Cerebellum (tissue), 4 donors: ENCODE measurements at places on chromosomes 7 and 10. TPM values are rescaled to one million over a fixed set of nuclear protein-coding genes. Genes with fewer than 3 reads are reported as not detected.

DNA sequence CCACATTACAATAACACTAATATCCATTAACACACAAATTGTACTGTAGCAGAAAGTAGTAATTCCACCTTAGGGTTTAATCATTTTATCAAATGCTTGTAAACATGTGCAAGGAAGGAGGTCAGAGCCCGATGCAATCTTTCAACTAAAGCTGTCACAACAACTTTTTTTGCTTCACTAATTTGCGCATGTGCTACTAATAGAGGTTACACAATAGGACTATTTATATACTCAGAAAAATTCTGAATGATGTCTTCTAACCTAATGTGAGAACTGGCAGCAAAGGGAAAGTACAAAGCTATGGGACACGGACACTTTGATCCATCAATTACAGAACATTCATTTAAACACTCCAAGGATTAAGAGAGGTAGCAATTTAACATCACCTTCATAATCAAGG lies 244.4 kb downstream of the CHCHD3 start:
- no peak for DNase-seq

DNA sequence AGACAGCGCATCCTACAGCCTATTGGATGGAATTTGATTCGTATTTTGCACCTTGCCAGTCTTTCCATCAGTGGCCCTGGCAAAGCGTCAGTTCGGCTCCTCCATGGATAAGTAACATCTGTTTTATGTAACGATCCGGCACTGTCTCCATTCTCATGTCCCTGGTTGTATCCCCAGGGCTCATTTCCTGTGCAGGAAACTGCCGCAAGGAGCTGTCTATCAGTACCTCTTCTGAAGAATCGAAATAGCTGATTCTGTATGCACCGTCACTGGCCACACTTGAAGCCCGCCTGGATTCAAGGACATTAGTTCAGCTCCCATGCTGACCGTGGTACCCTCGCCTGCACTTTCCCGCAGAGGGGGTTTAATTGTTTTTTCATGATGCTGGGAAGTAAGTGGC lies 53.1 kb upstream of the NPS start:
- DNase-seq = no peak

Gene TET1
- 41.6 TPM for total RNA-seq

Gene C7orf57
- 2.4 TPM for total RNA-seq

DNA sequence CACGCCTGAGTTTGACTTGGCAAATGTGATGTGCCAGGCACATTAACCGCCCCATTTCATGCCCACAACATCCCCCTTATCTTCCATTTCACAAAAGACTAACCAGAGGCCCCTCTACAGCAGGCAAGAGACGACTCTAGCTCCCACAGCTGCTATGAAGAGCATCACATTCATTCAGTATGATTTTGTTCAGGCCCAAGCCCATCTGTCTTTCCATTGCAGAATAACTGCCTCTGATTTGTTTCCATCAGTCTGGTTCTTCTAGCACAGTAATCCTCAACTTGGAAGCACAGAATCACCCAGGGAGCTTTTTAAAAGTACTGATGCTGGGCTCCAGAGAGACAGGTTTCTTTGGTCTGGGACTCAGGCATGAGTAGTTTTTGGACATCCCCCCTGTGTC lies 169.7 kb downstream of the NEURL1 start:
- no peak for DNase-seq

- no peak for DNase-seq
Measured at GRCh38 chr7:119514326-119514725, 758.6 kb upstream of the KCND2 start.

Gene SAMD9
- 1.5 TPM for total RNA-seq

DNA sequence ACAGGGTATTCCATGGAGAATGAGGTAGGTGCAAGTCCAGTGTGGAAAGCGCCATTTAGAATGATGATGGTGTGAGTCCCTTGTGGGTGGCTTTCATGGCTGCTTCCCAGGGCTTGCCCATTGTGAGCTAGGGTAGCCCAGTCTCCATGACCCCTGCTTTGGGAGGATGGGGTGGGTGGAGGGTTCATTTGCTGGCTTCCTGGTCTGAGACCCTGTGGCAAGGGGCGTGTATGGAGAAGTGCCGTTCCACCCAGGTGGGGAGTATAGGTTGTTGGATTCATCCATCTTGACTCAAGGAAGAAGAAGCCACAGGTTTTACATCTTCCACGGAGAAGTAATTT lies 27.7 kb downstream of the CCM2 start:
- no peak for DNase-seq

DNA sequence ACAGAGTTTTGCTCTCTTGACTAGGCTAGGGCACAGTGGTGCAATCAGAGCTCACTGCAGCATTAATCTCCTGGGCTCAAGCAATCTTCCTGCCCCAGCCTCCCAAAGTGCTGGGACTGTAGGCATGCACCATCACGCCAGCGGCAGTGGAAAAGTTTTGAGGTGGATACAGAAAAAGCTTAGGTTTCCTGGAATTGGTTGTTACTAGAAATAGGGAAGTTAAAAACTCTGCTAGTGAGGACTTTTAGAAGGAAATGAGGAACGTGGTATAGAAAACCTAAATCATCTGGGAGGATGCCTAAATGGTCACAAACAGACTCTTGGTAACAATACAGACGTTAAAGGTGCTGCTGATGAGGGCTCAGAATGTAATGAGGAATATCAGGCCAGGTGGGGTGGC lies 10.9 kb upstream of the SNX8 start:
- no peak for DNase-seq

Gene ARHGEF5
- 1.2 TPM for total RNA-seq

DNA sequence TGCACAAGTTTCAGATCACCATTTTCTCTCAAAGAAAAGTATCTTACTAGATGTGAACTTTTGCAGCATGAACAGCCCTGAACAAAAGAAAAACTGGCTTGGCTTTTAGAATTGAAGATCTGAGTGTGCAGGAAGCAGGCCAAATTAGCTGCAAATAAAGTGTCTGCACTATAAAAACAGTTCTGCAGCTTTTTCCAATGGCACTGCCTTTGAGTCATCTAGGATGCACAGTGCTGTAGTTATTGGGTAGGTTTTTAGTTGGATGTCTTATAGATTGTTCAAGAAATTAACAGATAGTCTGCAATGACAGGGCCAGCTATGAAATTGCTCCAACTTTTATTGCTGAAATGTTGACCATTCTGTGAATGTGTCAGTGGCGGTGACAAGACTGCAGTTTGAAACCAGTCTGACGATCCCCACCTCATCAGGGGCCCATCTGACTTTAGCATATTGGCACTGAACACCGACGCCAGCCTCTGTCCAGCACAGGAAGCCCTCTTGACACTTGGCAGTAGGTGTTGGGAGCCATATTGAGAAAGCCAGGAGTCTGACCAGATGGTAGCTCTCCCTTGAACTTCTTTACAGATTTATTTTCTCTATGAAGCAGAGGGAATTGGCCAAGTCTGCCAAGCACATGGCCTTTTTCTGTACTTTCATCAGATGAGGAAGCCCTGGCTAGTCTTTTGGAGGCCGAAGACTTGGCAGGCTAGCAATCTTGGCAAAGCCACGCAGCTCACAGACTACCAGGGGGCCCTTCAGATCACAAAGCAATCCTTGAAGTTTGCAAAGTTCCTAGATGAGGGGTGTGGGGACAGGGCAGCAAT lies 490.6 kb downstream of the NEBL start:
- DNase-seq = peak; percentile 45

DNA sequence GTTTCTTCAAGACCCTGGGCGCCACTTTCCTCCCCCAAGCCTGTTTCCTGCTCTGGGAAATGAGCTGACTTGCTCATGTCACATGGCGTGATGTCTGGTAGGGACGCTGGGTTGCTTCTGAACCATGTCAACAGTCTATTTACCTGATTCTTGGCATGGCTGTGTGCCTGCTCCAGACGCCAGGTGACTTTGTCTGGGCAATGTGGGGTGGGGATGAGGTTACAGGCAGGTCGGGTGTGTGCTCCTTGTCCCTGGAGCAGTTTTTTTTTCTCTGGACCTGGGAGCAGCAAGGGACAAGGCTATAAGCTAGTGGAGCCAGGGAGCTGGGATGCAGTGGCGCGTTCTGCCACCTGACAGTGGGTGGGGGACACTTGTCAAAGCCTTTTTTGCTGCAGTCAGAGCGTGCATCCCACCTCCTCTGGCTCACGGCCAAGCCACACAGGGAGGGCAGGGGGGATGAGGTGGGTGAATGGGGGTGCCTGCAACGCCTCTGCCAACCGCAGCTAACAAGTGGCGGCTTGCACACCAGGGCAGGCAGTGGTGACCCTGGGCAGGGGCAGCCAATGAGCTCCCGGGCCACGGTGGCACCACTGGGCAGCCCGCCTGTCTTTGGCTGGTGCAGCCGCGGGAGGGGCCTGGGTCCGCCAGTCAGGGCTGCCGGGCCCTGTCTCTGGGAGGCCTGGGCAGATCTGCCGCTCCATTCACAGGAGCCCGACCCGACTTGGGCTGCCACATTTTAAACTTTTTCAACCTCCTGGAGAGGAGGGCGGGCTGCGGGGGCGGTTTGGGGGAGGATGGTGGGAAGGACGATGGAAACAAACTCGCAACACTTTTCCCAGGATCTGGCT lies 22.9 kb downstream of the DNAJB12 start:
- DNase-seq = peak; percentile 73

DNA sequence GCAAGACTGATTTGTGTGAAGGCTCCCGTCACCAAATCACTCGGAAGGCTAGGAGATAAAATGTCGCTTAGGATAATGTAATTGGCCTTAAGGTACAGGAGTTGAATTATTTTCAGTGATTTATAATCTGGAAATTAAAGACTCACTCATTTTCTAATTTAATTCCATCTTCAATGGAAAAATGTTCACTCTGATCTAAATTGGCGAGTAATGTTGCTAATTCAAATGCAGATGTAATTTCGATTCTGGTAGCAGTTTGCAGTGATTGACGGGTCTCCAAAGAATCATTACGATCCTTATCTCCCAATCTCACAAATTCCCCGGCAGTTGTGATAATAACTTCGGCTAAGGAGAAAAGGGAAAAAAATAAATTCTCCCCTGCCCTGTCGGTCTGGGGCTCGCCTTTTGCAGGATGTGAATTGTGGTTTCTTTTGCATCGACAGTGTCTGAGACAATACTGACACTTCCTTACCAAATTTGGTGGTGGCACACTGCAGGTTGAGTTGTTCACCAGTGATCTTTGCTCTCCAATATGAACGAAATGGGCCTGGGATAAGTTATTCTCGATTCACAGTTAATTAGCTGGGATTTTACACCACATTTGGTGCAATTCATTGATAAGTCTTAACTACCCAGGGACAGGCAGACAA lies 215.1 kb upstream of the GPR26 start:
- no peak for DNase-seq
